ENCODE measurements at places on chromosomes 12 and 14. TPM values are rescaled to one million over a fixed set of nuclear protein-coding genes. Genes with fewer than 3 reads are reported as not detected.

GRCh38 chr12:25701290-25701689, 148.2 kb upstream of the LMNTD1 start:
- DNase-seq: peak; percentile 37

GRCh38 chr12:118013283-118013682, 3.2 kb upstream of the RFC5 start:
- no peak for DNase-seq

Gene LRRIQ1
- 0.11 TPM for total RNA-seq

DNA sequence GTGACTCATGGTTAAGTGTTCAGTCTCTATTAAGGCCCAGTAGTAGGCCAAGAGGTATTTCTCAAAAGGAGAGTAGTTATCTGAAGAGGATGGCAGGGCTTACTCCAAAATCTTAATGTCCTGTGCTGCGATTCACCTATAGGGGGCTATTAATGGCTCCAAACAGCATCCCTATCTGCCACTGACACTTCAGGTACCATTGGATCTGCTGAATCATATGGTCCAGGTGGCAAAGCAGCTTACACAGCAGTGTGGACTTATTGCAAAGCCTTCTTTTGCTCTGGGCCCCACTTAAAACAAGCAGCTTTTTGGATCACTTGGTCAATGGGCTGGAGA, 60.8 kb upstream of the ATP2B1 start:
- no peak for DNase-seq

Gene NOVA1
- under 0.01 TPM for total RNA-seq

DNA sequence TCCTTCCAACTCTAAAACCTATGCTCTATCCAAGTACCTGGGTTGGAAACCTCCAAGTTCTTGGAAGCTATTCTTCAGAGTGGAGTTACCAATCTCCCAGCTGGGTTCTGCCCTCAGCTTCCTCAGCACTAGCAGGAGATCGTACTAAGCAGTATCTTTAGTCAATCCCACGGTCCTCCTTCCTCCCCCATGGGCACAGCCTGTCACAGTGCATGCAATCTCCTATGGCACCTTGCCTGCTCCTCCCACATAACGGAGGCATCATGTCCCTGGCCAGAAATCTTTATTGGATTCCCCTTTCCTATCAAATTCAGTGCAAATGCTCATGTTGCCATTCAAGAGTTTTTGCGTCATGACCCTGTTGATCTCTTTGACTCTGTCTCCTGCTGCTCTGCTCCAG, 5.4 kb upstream of the LPAR5 start:
- peak; percentile 22 for DNase-seq

DNA sequence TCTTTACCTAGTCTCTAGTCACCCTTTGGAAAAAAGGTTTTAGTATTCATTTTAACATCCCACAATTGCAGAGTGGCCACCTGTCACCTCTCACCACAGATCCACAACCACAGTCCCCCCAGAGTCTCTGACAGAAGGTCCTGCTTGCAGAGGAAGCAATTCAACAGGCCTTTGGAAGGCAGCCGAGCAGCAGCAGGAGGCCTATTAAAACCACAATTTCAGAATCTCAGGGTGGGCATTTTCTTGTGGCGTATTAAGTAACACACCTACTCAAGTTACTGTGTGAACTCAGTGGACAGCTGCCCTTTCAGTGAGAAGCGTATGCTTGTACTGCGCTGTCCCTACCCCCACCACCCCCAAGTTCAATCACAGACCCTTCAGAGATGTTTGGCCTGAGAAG, 234.0 kb upstream of the HMGA2 start:
- no peak for DNase-seq

Gene DENND5B
- total RNA-seq: 12.0 TPM

DNA sequence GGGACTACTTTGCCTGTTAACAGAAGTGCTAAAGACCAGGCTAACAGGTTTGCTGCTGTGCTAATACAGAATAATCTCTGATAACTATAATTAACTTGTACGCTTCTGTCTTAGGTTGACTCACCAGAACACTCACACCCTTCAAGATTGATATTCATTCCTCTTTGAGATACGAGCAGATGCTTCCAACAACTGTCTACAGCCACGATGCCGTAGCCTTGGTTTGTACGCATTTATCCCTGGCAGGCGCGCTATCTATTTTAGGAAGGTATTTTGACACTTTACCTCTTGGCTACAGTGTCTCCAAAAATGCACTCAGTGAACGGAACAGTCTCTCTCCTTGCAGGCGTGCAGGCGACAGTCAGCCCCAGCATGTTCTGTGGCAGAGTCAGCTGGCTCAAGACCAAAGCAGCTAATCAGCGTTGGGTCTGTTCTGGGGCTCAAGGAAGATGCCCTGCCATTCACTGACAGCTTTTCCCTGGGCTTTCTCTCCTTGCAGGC, 146.4 kb upstream of the PRICKLE1 start:
- peak; percentile 39 for DNase-seq

Gene SCN8A
- 13.8 TPM for total RNA-seq

DNA sequence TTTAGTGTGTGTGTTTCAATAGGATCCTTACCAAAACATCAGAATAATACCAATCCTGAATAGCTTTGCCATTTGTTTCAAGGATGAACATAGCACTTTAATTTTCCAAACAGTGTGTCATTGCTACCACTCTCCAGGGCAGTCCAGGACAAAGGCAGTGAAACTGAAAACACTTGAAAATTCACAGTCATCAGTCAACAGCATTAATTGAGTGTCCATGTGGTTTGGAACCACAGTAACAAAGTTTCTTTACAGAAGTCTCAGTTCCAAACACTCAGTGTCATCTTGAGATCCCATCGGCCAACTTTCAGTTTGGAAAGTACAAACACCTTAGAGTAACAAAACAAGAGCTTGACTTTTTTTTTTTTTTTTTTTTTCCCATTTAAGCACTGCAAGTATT, 228.4 kb upstream of the SOX5 start:
- no peak for DNase-seq

GRCh38 chr14:89779707-89780106, 174.8 kb downstream of the EFCAB11 start:
- peak; percentile 15 for DNase-seq

Gene C14orf39
- not detected for total RNA-seq

Gene FAM186B
- 1.4 TPM for total RNA-seq

- no peak for DNase-seq
These were observed 40.5 kb downstream of the KRT80 start for GRCh38 chr12:52151153-52151836.

DNA sequence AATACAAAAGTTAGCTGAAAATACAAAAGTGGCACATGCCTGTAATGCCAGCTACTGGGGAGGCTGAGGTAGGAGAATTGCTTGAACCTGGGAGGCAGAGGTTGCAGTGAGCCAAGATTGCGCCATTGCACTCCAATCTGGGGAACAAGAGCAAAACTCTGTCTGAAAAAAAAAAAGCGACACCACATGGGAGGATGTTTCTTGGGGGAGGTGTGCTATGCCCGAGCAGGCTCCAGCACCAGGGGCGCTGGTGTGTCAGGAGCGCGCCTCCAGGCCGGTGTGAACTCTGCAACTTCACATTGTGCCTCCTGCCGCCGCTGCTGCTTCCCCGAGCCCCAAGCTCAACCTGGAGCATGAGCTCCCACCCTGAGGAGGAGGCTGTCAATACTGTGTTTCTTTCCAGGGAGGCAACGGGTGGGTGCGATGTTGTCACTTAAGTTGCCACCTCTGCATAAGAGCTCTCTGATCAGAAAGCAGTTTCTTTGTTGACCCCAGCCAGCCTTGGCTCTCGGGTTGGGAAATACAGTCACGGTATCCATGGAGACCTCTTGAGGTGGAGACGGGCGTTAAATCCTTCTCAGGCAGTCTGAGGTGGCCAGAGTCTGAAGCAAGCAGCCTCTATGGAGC, 18.9 kb downstream of the DEGS2 start:
- no peak for DNase-seq
